ENCODE measurements at places on chromosomes 12 and 14.

DNA sequence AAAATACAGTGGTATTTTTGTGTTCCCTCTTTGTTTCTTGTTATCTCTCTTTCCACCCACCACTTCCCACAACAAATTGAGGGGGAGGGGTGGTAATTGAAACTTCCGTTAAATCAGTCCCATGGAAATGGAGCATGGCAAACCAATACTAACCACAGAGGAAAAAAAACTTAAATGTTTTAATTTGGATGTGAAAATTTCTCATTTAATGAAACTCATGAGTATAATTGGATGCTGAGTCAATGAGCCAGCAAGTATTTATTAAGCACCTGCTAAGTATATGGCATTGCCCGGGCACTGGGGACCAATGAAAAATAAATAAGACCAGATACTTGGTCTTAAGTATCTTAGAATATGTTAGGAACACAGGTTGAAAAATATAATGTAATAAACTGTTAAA, 147.5 kb downstream of the KCNH5 start:
- DNase-seq: no peak

DNA sequence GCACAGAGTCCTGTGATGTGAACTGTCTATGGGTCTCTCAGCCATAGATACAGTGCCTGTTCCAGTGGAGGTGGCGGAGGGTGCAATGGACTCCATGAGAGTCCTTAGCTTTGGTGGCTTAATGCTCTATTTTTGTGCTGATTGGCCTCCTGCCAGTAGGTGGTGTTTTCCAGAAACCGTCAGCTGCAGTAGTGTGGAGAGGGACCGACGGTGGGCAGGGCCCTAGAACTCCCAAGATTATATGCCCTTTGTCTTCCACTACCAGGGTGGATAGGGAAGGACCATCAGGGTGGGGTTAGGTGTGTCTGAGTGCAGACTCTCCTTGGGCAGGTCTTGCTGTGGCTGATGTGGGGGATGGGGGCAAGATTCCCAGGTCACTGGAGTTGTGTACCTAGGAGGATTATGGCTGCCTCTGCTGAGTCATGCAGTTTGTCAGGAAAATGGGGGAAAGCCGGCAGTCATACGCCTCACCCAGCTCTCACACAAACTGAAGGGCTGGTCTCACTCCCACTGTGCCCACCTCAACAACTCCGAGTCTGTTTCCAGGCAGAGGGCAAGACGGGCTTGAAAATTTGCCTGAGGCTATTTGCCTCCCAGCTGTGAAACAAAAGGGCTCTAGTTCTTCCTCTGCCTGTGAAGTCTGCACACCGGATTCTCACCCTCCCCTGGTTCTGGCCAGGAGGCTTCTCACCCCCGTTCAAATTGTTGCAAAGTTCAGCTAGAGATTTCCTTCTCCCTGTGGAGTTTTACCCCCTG, 24.9 kb upstream of the ZDHHC17 start:
- no peak for DNase-seq

DNA sequence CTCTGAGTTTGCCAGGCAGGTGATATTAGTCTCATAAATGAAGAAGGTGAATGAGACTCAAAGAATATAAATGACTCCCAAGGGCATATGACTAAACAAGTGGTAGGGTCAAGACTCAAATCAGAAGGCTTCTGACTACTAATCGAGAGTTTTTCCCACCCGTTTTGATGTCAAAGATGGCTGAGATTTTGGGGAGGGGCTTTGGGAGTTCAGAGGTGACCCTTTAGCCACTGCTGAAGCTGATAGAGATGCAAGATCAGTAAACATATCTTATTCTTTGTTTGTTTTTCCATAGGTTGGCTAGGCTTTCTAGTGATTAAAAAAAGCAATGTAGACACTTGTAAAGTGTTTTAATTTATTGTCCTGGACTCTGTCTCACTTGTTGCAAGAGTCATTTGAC, 239.6 kb upstream of the PLEKHG7 start:
- DNase-seq: no peak

DNA sequence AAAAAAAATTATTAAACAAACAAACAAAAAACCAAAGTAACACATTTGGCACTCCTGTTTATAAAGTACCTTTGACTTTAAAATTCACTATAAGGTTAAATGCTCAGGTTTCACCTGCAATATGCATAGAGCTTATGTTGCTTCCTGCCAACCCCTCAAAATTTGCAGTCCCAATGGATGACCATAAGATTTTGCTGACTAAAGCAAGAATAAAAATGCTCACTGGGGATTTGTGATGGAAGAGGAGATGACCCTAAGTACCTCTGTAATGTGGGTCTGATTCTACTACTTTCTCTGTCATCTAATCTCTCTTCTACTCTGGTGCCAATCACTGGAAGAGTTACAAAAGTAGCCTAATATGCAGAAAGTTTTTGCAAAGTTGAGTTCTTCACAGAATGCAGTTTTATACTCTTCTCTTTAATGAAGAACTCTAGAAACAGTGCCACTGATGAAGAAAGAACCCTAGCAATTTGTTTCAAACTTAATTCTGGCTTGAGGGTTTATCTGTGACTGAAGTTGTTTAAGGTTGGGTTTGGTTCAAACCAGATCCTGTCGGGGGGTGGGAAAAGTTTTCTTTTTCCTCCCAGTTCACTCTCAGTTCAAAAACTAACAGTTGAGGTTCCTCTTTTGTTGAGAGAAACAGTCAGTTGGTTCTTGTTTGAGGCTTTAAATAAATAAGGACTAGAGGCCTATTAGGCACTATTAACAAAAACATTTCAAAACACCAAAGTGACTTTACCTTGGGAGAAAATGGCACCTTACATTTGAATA, 10.9 kb downstream of the WASHC3 start:
- no peak for DNase-seq

DNA sequence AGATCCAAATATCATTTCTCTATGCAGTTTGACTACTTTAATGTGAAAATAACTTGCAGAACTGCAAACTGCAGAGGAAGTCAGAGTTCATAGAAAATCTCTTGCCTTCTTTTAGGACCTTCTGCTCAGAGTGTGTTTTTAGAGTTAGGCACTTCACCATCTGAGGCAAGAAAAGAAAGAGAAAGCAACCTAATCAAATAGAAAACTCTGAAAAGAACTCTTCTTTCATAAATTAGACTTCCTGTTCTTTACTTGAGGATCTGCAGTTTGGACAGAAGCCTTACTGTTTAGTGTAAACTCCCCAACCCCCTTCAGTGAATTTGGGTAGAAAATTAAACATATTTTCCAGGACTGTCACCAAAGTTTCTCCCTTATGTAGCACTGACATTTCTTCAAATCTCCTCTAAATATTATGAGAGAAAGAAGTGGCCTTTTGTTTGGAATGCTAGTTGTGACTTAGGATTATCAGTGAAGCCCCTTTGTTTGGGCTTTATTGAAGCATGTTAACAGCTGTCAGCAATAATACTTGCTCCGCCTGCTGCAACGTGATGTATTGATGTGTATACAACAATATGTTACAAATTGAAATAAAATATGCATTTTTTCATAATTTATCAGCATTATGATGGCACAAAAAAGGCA, 99.5 kb downstream of the PDZRN4 start:
- DNase-seq: no peak

- DNase-seq: peak; percentile 45
These were observed 81.3 kb downstream of the SCN8A start for GRCh38 chr12:51672334-51672733.

GRCh38 chr14:24194186-24194872, 912 bp downstream of the TM9SF1 start:
- DNase-seq: no peak

- DNase-seq: no peak
These were observed 1022.9 kb downstream of the LRFN5 start for GRCh38 chr14:42629553-42629952.

DNA sequence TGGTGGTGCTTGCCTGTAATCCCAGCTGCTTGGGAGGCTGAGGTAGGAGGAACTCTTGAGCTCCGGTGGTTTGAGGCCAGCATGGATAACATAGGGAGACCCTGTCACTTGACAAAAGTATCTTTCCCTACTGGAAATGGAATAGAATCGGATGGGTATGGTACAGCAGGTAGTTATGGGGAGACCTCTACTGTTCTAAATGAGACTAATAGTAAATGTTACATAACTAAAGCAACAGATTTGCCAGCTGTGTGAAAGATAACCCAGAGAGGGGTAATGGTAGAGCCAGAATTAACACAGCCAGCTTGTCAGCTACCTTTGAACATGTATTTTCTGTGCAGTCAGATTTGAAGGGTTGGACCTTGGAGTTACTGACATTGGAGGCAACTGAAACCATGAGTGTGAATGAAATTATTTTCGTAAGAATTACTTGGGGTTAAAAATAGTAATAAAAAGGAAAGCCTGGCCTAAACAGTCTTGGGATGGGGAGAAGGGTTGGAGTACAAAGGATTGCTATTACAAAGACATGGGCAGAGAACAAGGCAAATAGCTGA, 21.7 kb upstream of the NUP107 start:
- DNase-seq: no peak

- peak; percentile 75 for DNase-seq
These were observed 39.1 kb downstream of the CORO1C start for GRCh38 chr12:108691998-108692808.

GRCh38 chr14:102501751-102502315, 7.7 kb downstream of the ANKRD9 start:
- no peak for DNase-seq

DNA sequence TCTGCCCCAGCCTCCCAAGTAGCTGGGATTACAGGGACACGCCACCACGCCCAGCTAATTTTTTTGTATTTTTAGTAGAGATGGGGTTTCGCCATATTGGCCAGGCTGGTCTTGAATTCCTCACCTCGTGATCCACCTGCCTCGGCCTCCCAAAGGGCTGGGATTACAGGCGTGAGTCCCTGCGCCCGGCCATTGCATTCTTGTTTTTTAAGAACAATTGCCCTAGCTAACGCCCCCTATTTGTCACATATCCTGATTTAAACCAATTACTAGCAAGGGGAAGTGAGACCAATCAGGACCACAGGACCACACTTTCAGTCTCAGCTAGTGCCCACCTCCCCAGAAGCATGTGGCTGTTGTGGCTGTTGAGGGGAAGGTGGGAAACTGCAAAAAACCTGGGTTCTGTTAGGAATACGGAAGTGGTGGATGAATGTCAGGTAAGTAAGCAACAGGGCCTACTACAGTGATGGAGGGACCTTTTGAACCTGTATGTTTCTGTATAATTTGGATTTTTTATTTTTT, 37.8 kb upstream of the NFYB start:
- DNase-seq: no peak

DNA sequence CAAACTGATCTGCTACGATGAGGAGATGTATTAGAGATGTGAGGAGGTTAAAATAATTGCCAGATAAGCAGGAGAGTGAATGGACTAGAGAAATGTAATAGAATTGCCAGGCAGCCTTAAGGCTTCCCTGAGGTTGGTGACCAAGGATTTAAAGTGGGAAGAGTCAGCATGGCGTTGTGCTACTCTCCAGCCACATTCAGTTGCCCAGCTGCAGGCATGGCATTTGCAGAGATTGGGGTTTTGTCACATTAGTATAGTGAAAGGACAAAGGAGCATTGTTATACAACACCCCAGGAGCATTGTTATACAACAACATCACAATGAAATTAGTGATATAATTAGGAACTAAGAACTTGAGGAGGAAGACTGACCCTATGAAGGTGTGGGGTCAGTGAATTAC, 31.7 kb downstream of the MARK3 start:
- DNase-seq: no peak

DNA sequence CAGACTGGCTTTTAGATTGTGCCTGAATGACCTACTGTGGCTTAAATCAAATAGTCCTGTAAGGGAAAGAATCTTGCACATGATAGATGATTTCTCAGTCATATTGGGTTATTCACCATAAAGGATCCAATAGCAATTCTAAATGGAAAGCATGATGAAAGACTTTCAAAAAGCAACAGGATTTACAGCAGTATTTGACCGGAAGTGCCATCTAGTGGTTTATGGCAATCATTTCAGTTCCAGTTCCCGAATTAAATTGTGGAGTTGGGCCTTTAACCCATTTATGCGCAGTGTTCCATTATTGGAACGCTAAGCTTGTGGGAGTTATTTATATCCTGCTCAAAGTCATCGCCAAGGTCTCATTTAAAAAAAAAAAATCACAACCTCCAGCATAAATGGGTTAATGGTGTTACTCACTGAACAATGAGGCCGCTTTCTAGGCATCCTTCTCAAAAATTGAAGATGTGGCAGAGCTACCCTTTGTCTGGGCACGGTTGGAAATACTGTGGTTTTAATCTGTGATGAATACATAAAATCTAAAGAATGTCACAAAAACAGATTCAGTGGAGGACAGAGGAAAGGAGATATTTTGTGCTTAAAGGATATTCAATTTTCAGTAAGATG, 60.8 kb upstream of the REP15 start:
- DNase-seq: peak; percentile 76

DNA sequence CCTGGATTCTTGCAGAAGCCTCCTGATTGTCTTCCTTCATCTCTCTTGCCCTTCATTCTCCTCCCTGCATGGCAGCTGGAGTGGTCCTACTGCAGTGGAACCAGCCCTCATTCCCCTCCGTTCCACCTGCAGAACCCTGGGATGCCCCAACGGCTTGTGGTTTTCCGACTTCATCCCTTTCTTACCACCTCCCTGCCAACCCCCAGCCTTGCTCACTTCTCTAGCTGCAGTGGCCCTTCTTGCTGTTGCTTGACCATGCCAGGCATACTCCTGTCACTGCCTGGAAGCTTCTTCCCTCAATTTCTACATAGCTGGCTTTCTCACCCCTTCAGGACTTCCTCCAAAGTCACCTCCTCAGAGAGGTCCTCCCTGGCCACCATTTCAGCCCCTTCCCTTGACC, 123.3 kb downstream of the BEGAIN start:
- no peak for DNase-seq

GRCh38 chr14:75249251-75249957, 29.2 kb upstream of the FOS start:
- DNase-seq: no peak

GRCh38 chr12:130675121-130675520, 41.0 kb downstream of the RIMBP2 start:
- DNase-seq: no peak

DNA sequence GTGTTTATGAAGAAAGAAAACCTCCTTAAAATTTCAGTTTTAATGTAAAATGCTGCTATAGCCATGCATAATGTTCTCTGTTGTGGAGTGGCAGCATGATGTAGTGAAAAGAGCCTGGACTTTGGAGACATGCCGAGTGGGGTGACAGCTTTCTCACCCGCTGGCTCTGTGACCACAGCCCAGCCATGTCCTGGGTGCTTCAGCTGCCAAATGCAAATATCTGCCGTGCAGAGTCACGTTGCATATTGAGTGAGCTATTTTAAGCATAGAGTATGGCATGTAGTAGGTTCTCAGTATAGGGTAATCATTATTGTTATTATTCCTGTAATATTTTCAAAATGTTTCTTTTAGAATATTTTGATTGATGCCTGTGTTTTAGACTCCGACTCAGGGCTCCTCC, 15.5 kb upstream of the TCTN2 start:
- DNase-seq: no peak

DNA sequence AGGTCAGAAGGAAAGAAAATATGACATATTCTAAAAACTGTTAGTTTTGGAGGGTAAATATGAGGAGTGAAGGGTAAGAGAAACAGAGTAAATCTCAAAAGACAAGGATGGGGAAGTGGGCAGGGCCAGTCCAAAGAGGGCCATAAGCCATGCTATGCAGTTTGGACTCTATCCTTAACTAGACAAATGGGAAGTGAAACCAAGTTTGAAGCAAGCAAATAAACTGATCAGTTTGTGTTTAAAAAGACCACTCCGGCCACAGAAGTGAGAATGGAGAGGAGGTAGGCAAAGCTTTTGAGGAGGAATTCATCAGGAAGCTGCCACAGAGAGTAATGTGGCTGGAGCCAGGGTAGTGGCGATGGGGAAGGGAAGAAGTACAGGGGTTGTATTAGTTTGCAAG, 37.5 kb upstream of the DAAM1 start:
- DNase-seq: no peak

- DNase-seq: no peak
These were observed 368.3 kb downstream of the ADGRD1 start for GRCh38 chr12:131321988-131322387.

GRCh38 chr12:124344022-124344421, 49.1 kb downstream of the RFLNA start:
- no peak for DNase-seq

Measured in EH (cell line).